ENCODE measurements at places on chromosomes 3 and 15.

GRCh38 chr3:34956511-34956910, 682.8 kb upstream of the ARPP21 start:
- no peak for DNase-seq

GRCh38 chr3:118803096-118803476, 231.6 kb downstream of the IGSF11 start:
- DNase-seq = no peak

GRCh38 chr3:178193846-178194245, 342.4 kb upstream of the KCNMB2 start:
- no peak for DNase-seq

DNA sequence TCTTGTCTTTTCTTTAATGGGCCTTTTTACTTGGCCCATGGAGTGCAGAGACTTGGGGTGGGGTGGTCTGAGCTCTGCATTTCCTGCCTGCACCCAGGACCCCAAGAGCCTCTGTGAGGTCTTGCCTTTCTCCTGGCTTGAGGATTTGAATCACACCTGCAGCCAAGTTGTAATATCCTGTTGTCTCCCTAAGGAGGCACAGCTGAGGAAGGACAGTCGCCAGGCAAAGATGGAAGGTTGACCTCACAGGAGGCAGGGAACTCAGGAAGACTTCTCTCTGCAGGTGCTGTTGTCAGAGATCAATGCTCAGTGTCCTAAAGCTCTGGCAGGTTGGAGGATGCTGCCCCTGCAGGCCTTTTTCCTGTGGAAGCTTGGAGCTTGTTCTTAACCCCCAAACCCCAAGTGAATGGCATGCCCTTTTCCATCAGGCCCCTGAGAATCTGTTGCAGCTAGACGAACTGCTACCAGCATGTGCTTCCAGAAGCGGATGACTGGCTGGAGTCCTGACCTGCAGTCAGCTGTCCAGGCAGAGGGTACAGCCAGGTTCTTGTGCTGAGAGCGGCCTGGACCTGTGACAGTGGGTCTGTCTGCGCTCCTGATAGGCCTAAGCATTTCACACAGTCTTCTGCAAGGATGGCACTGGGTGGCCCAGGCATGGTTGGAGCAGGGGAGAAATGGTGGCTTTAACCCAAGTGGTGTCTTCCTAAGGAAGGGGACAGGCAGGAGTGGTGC, 120.0 kb downstream of the EEFSEC start:
- no peak for DNase-seq

GRCh38 chr3:186540835-186541226, 3.3 kb downstream of the CRYGS start:
- no peak for DNase-seq

DNA sequence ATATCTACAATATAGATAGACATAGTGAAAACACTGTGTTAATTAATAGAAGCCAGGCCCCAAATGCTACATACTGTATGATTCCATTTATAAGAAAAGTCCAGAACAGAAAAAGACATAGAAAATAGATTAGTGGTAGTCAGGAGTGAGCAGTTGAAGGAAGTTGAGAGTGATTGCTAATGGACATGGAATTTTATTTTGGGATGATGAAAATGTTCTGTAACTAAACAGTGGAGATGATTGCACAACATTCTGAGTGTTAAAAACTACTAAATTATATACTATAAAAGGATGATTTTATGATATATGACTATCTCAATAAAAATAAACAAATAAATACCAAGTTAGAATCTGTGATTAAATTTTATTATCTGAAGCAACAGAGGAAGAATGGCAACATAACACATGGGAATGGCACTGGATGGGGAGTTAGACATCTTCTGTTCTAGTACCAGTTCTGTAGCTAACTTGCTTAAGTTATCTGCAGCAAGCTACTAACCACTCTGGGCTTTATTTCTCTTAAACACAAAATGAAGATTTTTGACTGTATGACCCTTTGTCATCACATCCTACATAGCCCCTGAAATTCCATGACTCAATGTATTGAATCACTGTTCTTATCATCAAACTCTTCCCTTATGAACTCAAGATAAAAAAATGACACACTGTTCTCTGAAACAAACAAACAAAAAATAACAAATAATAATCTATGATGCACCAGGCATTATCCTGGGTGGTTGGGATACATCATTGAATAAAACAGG, 612.7 kb downstream of the TBL1XR1 start:
- DNase-seq = no peak

- DNase-seq = no peak
Observed at GRCh38 chr3:110811050-110811449, 260.6 kb upstream of the NECTIN3 start.

DNA sequence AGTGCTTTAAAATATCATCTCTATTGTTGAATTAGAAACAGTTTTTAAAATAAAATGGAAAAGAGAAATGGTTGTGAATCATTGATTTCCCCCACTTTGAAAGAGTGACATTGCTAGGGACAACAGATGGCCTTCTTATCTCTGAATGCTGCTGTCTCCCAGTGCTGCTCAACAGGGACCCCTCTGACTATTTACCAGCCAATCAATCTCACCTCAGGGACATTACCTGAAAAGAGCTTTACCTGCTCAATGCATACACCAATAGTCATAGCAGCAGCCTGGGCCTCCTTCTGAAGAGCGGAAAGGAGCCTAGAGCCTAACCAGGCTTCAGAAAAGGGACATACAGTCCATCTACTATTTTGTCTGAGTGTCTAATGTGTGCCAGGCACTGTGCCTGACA, 162.8 kb downstream of the CGGBP1 start:
- no peak for DNase-seq

- no peak for DNase-seq
Observed at GRCh38 chr3:182212479-182213076, 500.9 kb downstream of the SOX2 start.

- DNase-seq = no peak
Observed at GRCh38 chr3:8266730-8267131, 234.9 kb upstream of the LMCD1 start.

GRCh38 chr3:141272906-141273662, 41.5 kb downstream of the PXYLP1 start:
- DNase-seq = no peak

GRCh38 chr3:16888785-16889607, 4.2 kb downstream of the PLCL2 start:
- no peak for DNase-seq

DNA sequence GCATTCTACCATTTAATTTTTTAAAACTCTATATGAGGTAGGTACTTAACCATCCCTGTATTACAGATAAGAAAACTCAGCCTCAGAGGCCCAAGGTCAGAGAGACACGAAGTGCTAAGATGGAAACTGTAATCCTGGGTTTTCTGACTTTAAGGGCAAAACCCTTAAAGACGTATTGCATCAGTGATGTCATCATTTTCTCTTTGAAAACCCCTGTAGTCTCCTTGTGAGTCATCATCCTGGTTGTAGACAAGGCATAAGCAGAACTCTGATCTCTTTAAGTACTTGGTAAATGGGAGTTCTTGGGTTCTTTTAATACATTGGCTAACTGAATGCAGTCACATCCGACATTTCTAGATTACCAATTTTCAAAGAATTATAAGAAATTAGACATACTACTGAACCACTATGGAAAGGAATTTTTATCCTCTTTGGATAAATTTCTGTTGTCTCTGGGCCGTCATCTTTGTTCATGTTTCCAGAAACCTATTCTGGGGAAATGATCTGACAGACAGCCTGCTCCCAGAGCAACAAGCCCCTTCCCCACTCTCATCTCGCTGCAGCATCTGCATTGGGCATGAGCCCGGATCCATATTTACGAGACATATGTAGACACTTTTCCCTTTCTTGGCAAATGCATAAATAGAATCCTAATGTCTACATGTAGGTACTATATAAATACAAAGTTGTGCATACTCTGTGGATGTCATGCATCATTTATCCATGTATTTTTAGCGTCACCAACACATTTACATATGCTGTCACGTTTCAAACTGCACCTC, 48.7 kb upstream of the MDFIC2 start:
- no peak for DNase-seq

DNA sequence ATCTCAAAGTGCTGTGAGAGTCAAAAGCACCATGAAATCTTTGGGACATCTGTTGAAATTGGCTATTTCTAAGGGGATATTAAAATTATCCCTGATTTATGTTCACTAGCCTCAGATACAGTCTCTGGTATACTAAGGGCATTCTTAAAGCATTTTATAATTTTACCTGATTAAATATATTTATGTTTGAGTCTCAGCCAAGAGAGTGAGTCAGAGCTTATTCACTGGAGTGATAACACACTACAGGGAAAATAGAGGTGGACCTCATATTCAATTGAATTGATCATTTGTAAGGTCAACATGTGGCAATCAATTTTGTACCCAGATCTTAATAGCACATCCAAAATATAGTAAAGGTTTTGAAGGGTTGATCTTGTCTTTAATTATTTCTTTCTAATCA, 733.6 kb downstream of the EPHA3 start:
- DNase-seq = no peak
